ENCODE measurements at places on chromosomes 6 and 20.

DNA sequence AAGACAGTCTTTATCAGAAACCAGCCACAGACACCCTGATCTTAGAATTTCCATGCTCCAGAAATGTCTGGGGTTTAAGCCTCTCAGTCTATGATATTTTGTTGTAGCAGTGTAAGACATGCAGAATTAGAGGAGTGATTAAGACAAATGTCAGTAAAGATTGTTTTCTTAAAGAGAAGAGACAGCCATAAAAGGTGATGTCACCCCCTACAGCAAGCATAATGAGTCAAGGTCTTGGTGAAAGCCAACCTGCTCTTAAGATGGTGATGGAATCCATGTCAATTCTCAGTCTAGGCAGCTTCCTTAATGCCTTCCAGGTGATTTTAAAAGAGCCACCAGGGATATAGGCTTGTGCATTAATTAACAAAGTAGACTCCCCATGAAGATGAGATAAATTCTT is 849.9 kb upstream of the EPHA7 start:
- DNase-seq, result no peak

- DNase-seq, result no peak
Measured at GRCh38 chr6:111096246-111096645, 8.9 kb downstream of the SLC16A10 start.

DNA sequence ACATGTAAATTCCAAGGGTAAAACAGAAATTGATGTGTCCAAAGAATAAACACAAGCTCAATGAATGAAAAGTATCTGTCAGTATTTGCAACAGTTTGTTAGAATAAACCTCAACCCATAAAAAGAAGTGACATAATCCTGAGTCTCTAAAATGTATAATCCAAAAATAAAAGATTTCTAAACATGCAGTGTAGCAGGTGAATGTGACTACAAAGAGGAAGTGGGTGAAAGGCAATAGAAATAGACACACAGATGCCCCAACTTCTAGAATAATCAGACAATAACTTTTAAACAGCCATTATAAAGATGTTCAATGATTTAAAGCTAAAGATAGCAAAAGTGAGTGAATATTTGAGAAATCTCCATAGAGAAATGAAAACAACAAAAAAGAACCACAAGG is 1009.2 kb upstream of the GJE1 start:
- no peak for DNase-seq

DNA sequence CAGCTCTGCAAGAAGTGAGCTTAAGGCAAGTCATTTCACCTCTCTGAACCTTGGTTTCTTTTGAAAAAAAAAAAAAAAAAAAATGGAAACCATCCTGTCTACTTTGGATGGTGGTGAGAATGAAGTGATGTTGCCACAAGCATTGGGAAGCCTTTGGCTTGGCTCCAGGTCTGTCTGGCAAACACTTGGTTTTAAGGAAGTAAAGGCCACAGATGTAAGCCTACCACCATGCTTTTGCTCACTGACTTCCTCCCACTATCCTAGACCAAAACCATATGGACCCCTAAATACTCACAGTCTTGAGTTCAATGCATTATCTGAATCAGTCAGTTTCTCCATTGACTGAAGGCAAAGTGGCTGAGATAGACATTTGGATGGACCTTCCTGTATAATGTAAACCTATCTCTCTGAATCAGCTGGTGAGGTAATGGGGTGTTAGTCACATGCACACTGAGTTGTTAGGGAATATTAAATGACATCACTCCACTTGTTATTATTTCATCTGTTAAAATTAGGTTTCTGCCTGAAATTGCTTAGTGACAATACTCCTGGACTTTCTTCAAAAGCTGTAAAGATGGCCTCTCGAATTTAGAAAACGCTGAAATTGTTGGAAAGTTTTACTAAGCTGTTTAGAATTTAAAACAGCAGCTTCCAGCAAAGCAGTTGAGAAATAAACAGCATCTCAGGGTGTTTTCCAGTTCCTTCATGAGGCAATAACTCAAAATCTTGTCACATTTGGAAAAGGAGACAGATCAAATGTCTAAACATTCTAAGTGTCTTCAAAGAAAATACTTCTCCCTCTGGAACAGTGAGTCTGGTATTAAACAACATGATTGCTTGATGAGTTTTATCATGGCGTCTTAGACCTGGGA is 833.5 kb downstream of the DHX35 start:
- DNase-seq, result no peak

GRCh38 chr6:83479389-83479788 is 32.9 kb upstream of the PRSS35 start:
- no peak for DNase-seq

DNA sequence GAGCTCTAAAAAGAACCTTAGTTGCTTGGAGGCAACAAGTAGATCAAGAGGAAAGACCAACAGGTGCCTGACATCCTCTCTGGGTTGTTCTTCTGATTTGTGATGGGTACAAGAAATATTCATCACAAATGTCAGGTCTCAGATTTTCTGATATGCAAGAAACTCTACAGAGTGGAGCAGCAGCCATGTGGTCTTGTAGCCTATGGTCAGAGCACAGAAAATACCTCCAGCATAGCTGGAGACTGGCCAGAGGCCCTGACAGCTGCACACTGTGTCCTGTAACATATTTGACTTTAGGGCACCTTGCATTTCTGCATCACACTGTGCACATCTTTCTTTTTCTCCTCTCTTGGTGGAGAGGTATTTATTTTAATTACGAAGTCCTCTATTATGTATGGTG is 116.3 kb downstream of the GMPR start:
- no peak for DNase-seq

- DNase-seq, result no peak
Measured at GRCh38 chr20:31543966-31544598, 29.8 kb downstream of the HM13 start.

GRCh38 chr6:15623276-15624116 is 39.3 kb downstream of the DTNBP1 start:
- DNase-seq, result no peak

DNA sequence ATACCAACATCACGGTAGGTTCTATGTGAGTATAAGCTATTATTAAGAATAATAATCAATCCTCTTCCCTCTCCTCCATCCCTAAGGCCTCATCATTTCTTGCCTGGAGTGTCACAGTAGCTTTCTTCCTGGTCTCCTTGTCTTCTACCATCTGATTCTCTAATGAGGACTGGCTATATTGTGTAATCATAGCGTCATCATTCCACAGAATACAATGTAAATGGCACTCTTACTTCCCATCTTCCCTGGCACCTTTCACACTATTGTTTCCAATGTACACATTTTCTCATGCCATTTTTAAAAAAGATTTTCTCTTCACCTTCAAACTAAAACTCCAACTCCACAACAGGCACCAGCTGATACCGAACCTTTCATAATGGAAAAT is 2.2 kb upstream of the BTN3A2 start:
- no peak for DNase-seq

GRCh38 chr6:150076196-150076893 is 7.4 kb upstream of the ULBP3 start:
- no peak for DNase-seq

DNA sequence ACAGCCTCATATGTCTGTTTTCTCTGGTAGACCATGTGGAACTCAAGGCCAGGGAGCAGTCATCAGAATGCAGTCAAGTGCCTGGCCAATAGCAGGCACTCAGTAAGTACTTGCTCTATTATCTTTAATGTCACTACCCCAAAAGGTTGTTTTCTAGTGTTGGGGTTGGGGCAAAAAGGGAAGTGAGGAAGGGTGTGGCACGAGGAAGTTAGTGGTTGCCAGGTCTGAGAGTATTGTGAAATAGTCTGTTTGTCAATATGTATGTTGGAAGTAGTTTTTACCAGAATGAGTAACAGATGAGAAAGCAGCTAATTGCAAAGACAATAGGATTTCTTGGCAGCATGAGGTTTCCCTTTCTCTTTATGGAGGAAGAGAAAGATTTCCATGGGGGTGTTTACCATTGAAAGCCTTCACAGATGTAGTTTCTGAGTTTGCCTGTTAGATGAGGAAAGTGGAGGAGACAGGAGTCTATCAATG is 59.5 kb upstream of the ARMH2 start:
- DNase-seq, result no peak

- no peak for DNase-seq
Measured at GRCh38 chr6:73299151-73299971, 36.4 kb upstream of the KHDC1 start.

- DNase-seq, result no peak
Measured at GRCh38 chr6:118485601-118486550, 62.2 kb upstream of the PLN start.

DNA sequence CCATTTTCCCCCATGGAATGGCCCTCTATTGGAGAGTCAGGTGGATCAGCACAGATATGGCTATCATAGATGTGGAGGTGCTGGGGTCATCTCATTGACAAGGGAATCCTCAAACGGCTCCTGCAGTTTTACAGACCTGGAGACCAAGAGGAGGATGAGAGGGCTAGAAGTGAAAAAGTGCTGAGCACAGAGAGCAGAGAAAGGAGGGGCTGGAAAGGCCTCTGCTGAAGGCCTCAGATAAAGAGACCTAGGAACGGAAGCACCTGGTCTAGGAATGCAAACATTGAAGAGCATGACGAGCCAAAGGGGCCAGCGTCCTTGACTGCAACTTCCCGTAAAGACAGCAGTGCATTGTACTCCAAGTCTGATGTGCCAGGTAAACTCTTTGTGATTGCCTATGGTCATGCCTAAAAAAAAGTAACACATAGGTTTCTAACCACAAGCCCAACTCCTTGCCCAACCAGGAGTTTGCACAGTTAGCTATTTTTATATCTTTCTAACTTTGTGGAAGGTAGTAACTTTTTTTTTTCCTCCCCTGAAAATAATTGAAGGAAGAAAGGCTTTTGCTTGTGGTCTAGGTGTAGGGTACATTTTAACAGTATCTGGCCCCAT is 15.2 kb downstream of the RSPH4A start:
- no peak for DNase-seq

GRCh38 chr20:39849664-39850063 is 839.4 kb downstream of the MAFB start:
- no peak for DNase-seq

GRCh38 chr6:73579389-73579788 is 58.6 kb upstream of the EEF1A1 start:
- DNase-seq, result no peak

- DNase-seq, result no peak
Measured at GRCh38 chr20:34543463-34544056, 15.0 kb upstream of the MAP1LC3A start.

DNA sequence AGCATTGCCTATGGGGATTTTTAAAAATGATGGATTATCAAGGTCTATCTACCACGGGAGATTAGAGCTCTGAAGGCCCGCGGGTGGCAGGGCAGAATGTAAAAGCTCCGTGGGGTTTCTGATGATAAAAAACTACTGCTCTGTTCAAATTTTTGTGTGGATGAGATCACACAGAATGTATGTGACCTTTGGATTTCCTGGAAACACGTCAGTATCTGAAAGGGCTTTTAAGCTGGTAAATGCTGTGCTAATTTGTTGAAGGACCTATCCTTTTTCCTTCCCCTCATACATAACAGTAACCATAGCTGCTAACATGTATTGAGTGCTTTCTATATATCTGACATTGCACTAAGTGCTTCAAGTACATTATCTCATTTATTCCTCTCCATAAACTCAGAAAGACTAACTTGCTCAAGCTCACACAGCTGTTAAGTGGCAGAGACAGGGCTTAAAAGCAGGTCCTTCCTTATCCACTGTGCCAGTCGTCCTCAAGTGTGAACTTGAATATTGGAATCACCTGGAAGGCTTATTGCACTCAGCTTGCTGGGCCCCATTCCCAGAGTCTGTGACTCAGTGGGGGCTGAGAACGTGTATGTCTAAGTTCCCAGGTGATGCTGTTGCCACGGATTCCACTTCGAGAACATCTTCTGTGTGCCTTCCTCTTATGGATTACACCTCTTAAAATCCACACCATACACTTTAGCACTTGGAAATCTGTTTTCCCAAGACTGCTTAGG is 1.9 kb upstream of the TMEM242 start:
- DNase-seq, result no peak

GRCh38 chr6:100283285-100283684 is 181.4 kb downstream of the SIM1 start:
- DNase-seq, result no peak

DNA sequence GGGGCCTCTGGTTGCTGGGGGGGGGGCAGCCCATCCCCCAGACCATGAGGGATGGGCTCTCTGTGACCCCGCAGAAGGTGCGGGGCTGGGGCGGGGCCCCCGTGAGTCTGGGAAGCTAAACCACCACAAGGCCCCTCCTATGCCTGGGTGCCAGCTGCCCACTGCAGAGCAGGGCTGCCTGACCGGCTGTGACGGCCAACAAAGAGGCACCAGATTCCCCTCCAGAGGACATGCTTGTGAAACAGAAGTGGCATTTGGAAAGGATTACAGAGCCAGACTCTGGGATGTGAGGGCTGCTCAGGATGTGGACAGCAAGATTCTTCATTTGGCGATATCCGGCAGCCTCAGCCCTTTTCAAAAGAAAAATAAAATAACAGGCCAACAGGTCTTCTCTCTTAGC is 16.5 kb upstream of the NTSR1 start:
- no peak for DNase-seq

- no peak for DNase-seq
Measured at GRCh38 chr20:20018366-20018765, 1.2 kb downstream of the NAA20 start.

GRCh38 chr20:58593880-58594638 is 57.0 kb upstream of the STX16 start:
- no peak for DNase-seq

- no peak for DNase-seq
Measured at GRCh38 chr20:22719167-22719591, 134.8 kb upstream of the FOXA2 start.

DNA sequence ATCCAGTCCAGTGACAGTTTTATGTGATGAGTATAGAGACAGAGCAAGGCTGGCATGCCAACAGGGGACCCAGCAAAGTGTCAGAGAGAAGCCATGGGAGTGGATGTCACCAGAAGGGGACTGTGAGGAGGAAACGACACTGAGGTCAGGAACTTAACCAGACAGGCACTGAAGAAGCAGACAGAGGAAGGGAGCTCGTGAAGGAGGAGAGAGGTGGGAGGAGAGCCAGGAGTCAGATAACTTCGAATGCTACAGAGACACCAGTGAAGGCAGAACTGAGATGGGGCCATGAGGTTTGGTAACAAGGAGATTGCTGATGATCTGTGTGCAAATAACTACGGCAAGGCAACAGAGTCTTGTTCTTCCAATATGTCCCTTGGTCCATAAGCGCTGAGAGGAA is 211.1 kb upstream of the FOXA2 start:
- no peak for DNase-seq

GRCh38 chr6:90066697-90067096 is 172.4 kb downstream of the GJA10 start:
- no peak for DNase-seq

- no peak for DNase-seq
Measured at GRCh38 chr20:20463933-20464374, 96.0 kb downstream of the INSM1 start.

DNA sequence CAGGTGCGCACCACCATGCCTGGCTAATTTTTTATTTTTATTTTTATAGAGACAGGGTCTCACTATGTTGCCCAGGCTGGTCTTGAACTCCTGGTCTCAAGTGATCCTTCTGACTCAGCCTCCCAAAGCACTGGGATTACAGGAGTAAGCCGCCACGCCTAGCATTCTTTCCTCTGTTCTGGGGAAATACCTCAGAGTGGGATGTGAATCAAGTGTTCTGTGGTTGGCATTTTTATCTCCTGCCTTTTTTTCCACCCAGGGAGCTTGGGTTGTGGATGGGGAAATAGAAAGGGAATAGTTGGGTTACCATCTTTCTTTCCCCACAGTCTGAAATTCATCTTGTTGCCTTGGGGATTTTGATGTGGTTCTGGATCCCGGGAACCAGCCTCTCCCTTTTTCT is 24.1 kb downstream of the TFAP2C start:
- no peak for DNase-seq

- DNase-seq, result no peak
Measured at GRCh38 chr6:56102216-56102615, 145.2 kb downstream of the COL21A1 start.

- DNase-seq, result no peak
Measured at GRCh38 chr6:39899554-39900295, 34.5 kb downstream of the MOCS1 start.

All from stimulated activated CD8-positive, alpha-beta memory T cell treated with anti-CD3 and anti-CD28 coated beads, Interleukin-4, amount 100 ng/mL, for 24 hours (primary cell).